ENCODE measurements at places on chromosomes 3 and 15.

GRCh38 chr15:55513152-55513551 lies 5.1 kb upstream of the DNAAF4 start:
- no peak for DNase-seq

DNA sequence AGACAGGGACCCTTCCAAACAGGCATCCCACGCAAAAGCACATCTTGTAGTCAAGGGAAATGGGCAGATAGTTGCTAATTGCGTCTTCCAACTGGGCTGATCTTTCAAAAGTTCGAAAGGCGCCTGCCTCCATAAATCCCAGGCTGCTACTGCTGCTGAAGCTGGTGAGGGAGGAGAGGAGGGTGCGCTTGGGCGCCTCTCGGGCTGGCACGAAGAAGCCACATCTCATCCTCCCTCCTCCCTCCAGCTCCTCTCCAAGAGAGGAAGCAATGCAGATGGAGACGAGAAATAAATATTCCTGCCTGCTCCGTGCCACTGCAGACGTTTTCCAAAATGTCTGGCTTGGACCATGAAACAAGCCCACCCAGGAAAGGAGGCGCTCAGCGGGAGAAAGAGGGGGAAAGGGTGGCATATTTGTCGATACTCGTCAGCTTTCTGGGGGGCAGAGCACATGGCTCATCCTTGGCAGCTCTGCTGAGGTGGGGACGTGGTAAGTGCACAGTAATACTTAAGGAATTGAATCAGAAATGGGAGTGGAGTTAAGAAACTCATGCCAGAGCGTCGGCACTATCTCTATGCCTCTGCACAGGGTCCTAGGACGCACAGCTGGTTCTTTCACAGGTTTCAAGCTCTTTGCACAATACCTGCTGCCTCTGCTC lies 88.9 kb upstream of the FEZF2 start:
- no peak for DNase-seq

DNA sequence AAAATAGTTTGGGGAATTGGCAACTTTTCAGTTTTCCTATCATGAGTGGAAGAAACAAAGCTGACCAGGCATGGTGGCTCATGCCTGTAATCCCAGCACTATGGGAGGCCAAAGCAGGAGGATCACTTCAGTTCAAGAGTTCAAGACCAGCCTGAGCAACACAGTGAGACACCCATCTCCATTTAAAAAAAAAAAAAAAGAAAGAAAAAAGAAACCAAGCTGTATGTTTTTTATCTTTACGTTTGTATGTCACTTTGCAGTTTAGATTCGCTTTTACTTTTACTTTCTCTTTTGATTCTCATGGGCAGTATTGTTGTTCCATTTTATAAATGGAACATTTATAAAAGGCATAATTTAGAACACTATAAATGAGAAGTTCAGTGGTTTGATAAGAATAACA lies 31.2 kb upstream of the TNIK start:
- DNase-seq = no peak

DNA sequence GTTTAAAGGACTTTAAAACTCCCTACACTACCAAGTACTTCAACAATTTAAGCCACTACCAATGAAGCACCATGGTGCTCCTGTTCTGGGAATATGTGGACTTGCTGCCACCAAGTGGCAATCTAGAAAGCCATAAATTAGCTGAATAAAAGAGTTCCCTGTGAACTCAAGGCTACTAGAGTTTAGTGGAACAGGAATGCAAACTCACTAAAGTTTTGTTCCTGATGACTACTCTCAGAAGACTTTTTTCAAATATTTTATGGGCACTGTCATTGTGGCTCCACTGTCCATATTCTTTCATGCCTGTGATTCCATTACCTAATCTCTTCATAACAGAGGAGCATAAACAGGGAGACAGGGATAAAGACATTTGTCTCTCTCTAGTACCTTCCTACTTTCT lies 63.9 kb downstream of the TMCC1 start:
- DNase-seq = no peak

- DNase-seq = no peak
Observed at GRCh38 chr15:63258658-63259057, 18.7 kb upstream of the APH1B start.

- DNase-seq = no peak
Observed at GRCh38 chr15:67784090-67784781, 41.1 kb upstream of the SKOR1 start.

DNA sequence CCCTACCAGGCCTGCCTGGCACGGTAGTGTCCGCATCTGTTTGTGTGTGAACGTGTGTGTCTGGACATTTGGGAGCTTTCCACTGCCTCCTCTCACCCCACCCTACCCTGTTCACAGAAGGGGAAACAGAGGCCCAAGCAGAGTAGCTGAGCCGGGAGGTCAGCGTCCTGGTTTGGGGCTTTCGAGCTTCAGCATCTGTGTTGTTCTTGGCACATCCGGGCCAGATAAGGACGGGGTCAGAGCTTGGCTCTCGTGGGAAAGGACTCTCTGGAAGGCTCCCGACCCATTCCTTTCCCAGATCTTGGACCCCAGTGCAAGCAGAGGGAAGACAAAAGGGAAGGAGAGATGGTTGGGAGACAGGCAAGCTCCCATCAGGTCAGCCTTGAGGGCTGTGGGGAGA lies 6.3 kb upstream of the PTH1R start:
- DNase-seq = no peak

- no peak for DNase-seq
Observed at GRCh38 chr3:27345493-27345892, 23.7 kb downstream of the NEK10 start.

DNA sequence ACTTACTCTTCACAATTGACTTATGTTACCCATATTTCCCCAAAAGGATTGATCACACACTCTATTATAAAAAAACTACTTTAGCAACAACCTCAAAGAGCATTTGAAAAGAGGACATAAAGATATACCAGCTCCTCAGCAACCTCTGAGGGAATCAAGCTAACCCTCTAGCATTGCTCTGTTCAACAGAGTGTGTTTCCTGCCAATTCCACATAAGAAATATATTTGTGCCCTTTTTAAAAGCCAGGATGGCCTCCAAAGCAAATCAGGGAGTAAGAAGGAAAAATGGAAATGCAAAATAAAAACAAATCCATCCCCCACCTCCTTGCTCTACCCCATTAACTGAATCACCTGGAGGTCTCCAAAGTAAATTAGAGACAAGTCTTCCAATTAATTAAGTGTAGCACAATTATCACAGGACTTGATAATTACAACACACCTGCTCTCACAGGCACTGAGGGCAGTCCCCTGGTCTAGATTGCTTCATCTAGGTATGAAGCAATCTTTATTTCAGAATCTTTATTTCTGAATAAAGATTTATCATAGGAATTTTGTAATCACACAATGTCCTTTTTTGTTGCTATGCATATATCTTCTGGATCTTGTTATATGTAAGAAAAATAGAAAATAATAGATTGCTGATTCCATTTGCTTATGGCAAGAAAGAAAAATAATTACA lies 34.8 kb downstream of the GPR176 start:
- no peak for DNase-seq

GRCh38 chr3:172040981-172041963 lies 1.9 kb downstream of the FNDC3B start:
- no peak for DNase-seq

DNA sequence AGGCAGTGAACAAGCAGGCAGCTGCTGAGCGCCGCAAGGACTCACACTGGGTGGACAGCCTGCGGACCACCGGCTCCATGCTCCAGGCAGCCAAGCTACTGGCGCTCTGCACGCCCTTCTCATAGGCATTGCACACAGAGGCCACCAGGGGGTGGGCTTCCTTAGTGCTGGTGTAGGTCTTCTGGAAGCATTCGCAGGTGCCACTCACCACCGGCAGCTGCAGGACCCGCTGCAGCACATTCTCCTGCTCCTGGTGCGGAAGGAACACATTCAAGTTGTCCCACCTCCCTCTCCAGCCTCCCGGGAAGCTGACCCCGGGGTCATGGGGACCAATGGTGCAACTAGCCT lies 6.0 kb downstream of the PLIN1 start:
- DNase-seq = no peak

- DNase-seq = no peak
Observed at GRCh38 chr15:75054172-75054897, 30.9 kb downstream of the PPCDC start.

DNA sequence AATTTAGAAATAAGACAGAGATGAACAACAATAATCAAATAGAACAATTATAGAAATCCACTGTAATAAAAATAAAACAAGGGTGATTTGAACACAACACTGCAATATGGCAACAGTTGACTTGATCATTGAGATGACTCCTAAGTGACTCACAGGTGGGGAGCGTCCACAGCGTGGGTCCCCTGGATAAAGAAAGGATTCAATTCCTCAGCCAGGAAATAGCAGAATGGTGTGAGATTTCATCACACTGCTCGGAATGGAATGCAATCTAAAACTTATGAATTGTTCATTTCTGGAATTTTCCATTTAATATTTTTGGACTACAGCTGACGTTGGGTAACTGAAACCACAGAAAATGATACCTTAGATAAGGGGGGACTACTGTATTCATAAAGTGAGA lies 82.0 kb downstream of the CNTN3 start:
- DNase-seq = no peak

- no peak for DNase-seq
Observed at GRCh38 chr3:150912501-150912900, 7.3 kb upstream of the MINDY4B start.

DNA sequence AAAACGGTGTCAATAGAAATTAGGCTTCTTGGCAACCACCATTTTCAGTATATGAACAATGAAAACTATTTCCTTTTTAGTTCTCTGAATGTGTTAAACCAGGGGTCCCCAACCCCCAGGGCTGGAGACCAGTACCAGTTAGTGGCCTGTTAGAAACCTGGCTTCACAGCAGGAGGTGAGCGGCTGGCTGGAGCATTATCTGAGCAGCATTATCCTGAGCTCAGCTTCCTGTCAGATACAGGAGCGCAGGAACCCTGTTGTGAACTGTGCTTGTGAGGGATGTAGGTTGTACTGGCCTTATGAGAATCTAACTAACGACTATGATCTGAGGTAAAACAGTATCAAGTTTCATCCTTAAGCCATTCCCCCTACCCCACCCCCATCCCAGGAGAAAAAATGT lies 328.7 kb downstream of the ZBBX start:
- DNase-seq = no peak

DNA sequence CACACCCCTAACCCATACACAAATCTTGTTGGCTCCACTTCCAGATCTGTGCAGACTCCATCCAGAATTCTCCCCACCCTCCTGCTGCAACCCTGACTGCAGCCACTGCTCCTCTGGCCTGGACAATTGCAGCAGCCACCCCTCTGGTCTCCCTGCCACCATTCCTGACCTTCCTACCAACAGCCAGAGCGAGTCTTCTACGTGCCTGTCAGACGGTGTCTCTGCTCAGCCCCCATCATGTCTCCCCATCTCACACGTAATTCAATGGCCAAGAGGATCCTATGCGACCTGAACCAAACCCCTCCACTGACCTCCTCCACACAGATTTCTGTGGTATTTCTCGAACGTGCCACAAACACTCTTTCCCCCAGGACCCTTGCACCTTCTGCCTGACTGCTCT lies 103.3 kb downstream of the TPRA1 start:
- DNase-seq = no peak

GRCh38 chr15:31332020-31332680 lies 5.5 kb downstream of the KLF13 start:
- no peak for DNase-seq

DNA sequence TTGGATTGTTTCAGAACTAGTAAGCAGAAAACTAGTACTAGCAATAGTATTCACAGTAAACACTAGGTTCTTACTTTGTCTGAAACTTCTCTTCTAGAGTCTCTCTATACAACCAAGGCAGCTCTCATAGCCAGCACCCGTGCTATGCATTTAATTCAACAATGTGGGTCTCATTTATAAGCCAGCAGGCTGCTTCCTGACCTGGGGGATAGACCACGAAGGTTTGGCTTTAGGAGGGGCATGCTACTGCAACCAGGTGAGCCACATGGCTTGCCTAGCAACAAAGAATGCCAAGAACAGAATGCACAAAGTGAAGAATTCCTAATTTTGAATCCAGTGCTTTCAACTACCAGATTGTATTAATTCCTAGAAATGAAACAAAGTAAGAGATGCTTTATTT lies 213.8 kb downstream of the CHST2 start:
- DNase-seq = no peak

GRCh38 chr3:177647341-177647740 lies 450.1 kb upstream of the TBL1XR1 start:
- DNase-seq = no peak

GRCh38 chr15:70562906-70563305 lies 200.5 kb downstream of the UACA start:
- DNase-seq = no peak

DNA sequence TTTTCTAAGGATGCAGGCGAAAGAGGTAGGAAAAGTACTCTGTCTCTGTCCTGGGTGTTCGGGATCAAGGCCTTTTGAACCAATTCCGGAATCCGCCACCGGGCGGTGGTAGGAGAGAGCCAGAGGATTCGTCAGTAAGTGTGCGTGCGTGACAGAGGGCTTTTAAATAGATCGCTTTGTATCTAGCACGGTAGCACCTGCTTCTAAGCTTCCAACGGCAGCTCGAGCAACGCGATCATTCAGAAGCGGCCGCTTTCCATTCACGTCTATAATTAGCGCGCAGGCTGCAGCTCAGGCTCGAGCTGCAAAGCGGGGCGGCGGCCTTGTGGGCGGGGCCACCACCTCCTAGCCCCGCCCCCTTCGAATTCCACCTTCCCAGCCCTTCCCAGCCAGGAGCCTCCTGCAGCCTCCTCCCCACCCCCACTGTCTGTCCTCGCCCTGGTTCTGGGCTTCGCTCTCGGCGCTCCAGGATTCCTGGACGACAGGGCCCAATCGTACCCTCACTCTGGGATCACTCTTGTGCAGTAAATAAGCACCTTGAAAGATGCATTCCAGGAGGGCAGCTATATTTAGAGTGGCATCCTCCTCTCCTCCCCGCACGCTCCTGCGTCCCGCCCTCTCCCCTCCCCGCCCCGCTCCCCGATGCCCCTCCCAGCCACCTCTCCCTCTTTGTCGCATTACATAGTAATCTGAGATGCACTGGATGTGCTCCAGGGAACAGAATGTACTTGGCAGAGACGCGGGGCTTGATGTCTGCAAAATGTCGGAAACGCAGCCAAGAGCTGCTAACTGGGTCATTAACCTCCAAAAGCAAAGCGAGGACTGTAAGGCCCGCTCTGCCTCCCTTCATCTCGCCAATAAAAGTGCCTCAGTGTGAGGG lies 224.1 kb upstream of the TPRG1 start:
- DNase-seq = no peak

DNA sequence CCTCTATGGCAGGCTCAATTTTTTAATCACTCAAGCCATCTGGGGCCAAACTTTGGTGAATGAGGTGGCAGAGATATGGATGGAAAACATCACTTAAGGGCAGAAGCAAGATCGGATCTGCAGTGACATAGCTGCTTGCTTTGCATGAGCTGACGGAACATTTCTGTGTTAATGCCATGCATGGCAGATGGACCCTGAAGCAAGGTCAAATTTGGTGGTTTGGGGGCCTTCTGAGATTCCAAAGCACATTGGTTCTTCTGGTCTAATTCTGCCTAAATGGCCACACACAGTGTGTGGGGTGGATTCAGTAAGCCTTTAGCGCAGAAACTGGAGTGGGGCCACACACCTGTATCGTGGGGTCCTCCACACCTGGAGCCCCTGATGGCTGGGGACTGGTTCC lies 38.3 kb upstream of the BCL2L10 start:
- DNase-seq = no peak

GRCh38 chr3:115720983-115721382 lies 97.7 kb downstream of the GAP43 start:
- DNase-seq = no peak

- no peak for DNase-seq
Observed at GRCh38 chr15:64824929-64825430, 467 bp downstream of the PIF1 start.

- DNase-seq = no peak
Observed at GRCh38 chr15:63322541-63322940, 45.1 kb downstream of the APH1B start.

GRCh38 chr3:183475016-183475763 lies 46.8 kb upstream of the MCF2L2 start:
- DNase-seq = no peak
